Transverse colon (tissue), 4 donors: ENCODE measurements at places on chromosomes 5 and 9. TPM values are rescaled to one million over a fixed set of nuclear protein-coding genes. Genes with fewer than 3 reads are reported as not detected.

WHRN gene
- total RNA-seq: 23.6 TPM

DNA sequence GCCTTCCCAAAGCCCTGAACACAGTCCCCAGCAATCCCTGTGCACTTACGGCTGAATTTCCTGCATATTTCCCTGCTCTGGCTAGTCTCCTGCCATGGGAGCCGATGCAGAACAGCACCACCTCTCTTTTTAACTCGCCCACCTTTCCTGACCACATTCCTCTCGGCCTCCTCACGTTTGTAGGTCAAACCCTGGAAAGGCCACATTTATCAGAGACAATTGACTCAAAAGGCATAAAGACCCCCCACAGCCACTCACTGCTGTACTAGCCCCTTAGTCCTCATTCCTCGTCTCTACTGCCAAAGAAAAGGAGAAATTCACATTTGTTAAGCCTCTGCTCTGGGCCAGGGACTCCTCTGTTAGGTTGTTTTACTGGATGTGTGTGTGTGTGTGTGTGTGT lies 43.6 kb downstream of the ENC1 start:
- no peak overlapping the region for H3K4me3 ChIP-seq
- H3K36me3 ChIP-seq: no peaks in the 10 kb centered on the region
- H3K27ac ChIP-seq: no peak overlapping the region
- no peaks in the 10 kb centered on the region for H3K27me3 ChIP-seq
- no peak for DNase-seq
- H3K4me1 ChIP-seq: no peaks in the 10 kb centered on the region

GRCh38 chr5:68330574-68330973 lies 115.0 kb downstream of the PIK3R1 start:
- no peak for DNase-seq
- no peak overlapping the region for H3K27ac ChIP-seq
- H3K4me3 ChIP-seq: no peak overlapping the region

- H3K27me3 ChIP-seq: no peaks in the 10 kb centered on the region
- DNase-seq: no peak
- H3K27ac ChIP-seq: peak overlapping the region; percentile 71
- no peaks in the 10 kb centered on the region for H3K36me3 ChIP-seq
Observed at GRCh38 chr9:14692470-14693250, 572 bp downstream of the ZDHHC21 start.

- DNase-seq: no peak
- H3K36me3 ChIP-seq: no peaks in the 10 kb centered on the region
- no peak overlapping the region for H3K27ac ChIP-seq
- no peak overlapping the region for H3K4me3 ChIP-seq
- no peaks in the 10 kb centered on the region for H3K27me3 ChIP-seq
Observed at GRCh38 chr9:7402334-7403027, 397.1 kb downstream of the DMAC1 start.

PCDHB3 gene
- total RNA-seq: not detected

PCDHGB3 gene
- total RNA-seq: 1.4 TPM

DNA sequence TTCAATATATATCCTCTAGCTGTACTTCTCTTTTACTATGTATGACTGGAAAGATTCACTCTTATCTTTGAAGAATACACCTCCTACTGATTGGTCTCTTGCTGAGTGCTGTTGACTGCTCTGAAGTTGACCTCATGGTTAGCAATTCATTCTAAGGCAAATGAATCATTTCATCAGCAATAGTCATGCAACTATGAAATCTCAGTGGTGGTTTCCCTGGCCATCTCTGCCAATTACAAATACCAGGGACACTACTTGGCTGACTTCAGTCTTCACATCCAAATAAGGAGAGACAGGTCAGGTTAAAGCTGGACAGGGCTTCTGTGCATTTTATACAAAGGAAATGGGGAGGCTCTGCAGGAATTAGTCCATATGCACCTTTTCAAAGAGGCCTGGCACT lies 333.5 kb upstream of the ACTBL2 start:
- H3K36me3 ChIP-seq: no peaks in the 10 kb centered on the region

SLC1A3 gene
- total RNA-seq: 16.0 TPM

- H3K4me1 ChIP-seq: no peaks in the 10 kb centered on the region
- H3K4me3 ChIP-seq: no peak overlapping the region
- H3K27me3 ChIP-seq: no peaks in the 10 kb centered on the region
Observed at GRCh38 chr9:72907421-72907820, 45.4 kb downstream of the ALDH1A1 start.

CHSY3 gene
- 0.79 TPM for total RNA-seq

- H3K4me3 ChIP-seq: no peak overlapping the region
- H3K27me3 ChIP-seq: no peaks in the 10 kb centered on the region
- no peaks in the 10 kb centered on the region for H3K4me1 ChIP-seq
- DNase-seq: no peak
- no peaks in the 10 kb centered on the region for H3K36me3 ChIP-seq
Observed at GRCh38 chr9:86115886-86116285, 16.5 kb upstream of the GOLM1 start.
